ENCODE measurements at places on chromosomes 16 and 17.

GRCh38 chr16:75997606-75998005, 271.3 kb upstream of the CPHXL start:
- no peak for DNase-seq

DNA sequence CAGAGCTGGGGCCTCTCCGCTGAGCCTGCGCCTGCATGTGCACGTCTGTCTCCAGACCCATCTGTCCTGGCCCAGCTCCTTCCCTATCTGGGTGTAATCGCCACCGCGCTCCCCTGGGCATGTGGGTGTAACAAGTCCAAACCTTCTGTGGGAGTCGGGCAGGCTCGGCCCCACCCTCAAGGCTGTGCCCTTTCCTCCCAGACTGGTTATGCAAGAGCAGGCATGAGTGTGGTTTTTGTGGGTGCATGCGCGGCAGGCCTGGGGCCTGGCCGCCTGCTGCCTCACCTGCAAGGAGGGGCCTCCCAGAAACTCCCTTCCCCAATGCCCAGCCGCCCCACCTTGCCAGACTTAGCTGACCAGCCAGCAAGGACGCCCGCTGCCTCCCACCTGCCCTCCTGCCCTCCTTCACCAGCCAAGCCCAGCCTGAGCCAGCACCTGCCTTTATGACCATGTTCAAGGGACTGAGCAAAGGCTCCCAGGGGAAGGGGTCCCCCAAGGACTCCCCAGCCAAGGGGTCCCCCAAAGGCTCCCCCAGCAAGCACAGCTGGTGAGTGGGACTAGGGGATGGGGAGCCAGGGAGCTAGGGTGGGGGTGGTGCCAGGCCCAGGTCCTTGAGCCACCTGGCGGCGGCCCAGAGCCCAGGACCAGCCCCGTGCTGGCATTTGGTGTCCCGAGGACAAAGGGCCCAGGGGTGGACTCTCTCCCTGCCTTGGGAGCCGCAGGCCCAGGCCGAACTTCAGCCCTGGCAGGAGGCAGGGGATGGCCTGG, at the start of gene EVPLL:
Gene EVPLL, plus strand, starts transcription at position 342 of the 768 bp plus-strand sequence. CDS start 3,160 bp downstream, outside the sequence.
- DNase-seq, result no peak

- DNase-seq, result no peak
Measured at GRCh38 chr16:64544859-64545258, 577.0 kb downstream of the CDH11 start.

- DNase-seq, result no peak
Measured at GRCh38 chr16:57578521-57579360, 36.3 kb downstream of the ADGRG5 start.

- DNase-seq, result no peak
Measured at GRCh38 chr16:25052530-25052929, 37.4 kb upstream of the ARHGAP17 start.

- DNase-seq, result no peak
Measured at GRCh38 chr17:77372444-77373298, 231.9 kb downstream of the SEC14L1 start.

Measured in activated CD8-positive, alpha-beta memory T cell treated with anti-CD3 and anti-CD28 coated beads for 1 hour (primary cell).